Left colon (tissue), 2 donors: ENCODE measurements at places on chromosomes 3 and 15. TPM values are rescaled to one million over a fixed set of nuclear protein-coding genes. Genes with fewer than 3 reads are reported as not detected.
A peak's percentile ranks its signal among the peaks of the same experiment; 100 is the strongest.

DNA sequence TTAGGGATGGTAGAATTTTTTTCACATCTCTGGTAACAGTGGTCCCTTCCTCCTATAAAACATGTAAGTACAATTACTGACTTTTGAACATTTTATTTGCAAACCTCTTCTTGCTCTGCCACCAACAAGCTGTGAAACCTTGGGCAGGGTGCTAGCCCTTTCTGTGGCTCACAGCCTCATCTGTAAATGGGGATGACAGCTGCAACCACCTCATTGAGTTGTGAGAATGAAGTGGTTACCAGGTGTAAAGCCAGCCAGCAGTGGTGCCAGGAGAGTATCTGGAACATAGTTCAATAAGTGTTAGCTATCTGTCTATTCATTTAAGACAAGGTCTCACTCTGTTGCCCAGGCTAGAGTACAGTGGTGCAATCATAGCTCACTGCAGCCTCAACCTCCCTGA, 278.1 kb downstream of the ERC2 start:
- no peak for DNase-seq

- no peak for DNase-seq
These were observed 92.7 kb downstream of the ASB7 start for GRCh38 chr15:100695048-100695447.

DNA sequence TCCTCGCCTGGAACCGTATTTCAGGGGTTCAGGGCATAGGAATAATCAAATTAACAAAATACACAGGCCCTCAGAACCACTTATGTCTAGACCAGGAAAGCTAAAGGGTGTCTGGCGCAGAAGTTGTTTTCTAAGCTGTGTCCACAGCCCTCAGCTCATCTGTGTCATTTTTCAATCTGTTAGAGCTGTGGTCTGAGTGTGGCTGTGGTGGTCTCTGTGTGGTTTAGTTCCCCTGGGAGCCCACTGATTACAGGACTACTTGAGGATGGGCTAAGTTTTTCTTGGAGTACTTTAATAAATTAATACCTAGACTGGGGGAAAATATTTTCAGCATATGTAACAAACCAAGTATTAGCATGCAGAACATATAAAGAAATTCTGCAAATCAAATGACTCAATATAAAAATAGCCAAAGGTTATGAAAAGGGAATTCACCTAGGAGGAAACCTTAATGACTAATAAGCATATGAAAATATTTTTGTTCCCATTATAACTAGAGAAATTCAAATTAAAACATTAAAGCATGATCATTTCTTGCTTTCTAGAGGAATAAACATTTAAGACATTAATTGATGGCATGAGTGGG, 186.3 kb downstream of the SATB1 start:
- DNase-seq, result no peak

PCNP gene
- 99.6 TPM for total RNA-seq

GRCh38 chr15:92772061-92772460, 116.5 kb upstream of the FAM174B start:
- no peak for DNase-seq

DNA sequence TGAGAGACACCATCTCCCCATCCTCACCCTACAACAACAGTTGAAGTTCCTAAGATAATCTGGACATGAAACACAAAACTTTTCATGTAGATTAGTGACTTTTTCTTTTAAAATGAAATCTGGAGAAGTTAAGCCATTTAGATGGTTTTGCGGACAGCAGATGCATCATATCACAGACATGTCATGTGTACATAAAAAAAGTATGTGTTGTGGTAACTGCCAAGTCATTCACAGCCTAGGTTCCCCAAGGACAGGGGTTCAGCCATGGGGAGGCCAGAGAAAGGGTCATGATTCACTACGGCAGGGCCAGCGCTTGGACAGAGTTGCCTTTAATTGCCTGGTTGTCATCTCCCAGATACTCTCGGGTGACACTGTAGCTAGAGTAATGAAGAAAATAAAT, 163.2 kb downstream of the PDZRN3 start:
- DNase-seq, result no peak

CHRM5 gene
- total RNA-seq, result not detected

GRCh38 chr15:62348623-62349022, 183.5 kb upstream of the C2CD4B start:
- no peak for DNase-seq

GRCh38 chr3:30768703-30769550, 125.5 kb downstream of the GADL1 start:
- DNase-seq, result peak; percentile 48

DNA sequence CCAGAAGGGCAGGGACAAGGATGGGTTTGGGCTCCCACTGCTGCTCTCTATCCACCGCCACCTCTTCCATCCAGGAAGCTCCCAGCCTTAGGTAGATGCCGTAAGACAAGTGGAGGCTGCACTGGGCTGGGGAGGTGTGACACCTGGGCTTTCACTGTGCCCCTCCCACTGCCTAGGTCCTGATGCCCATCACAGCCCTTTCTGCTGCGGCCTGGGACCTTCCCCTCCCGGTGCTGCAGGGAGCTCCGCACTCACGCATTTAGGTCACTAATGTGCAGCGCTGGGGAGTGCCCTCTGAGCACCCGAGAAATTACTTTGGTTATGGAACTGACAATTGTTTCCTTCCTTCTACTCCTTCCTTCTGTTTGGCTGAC, 850 bp downstream of the LTF start:
- DNase-seq, result no peak

SAMD7 gene
- total RNA-seq, result not detected

DNA sequence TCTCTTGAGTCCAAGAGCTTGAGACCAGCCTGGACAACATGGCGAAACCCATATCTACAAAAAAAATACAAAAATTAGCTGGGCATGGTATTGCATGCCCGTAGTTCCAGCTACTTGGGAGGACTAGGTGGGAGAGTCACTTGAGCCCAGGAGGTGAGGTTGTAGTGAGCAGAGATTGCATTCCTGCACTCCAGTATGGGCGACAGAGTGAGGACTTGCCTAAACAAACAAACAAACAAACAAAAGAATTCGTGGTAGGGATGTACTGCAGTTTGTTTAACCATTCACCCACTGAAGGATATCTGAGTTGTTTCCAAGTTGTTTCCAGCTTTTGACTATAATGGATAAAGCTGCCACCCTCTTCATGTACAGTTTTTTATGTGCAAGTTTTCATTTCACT, 7.5 kb upstream of the NMD3 start:
- no peak for DNase-seq

TIMP4 gene
- total RNA-seq, result 3.8 TPM

DNA sequence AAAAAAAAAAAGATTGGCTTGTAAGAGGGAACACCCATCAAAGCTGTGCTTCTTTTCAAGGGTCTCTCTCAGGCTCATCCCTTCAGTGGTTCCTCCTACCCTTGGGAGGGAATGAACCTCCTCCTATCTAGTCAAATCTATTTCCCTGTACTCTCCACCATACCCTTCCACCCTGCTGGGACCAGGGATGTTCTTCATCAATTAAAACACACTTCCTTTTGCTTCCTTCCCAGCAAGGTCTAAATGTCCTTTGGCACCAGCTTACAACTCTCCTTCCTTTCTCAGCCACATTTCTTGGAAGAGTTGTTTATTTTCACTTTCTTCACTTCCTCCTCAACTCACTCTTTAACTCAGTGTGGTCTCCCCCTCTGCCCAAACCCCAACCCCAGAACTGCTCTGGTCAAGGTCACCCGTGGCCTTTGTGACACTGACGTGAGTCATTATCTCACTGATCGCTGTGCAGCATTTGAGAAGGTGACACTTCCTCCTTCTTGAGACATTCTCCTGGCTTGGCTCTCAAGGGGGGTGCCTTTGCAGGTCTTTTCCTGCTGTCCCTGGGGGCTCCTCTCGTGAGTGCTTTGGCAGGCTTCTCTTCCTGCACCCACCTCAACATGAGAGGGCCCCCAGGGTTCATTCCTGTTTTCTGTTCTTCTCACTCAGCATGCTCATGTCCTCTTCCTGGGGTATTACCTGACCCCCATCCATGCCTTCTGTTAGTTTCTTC, 210.5 kb upstream of the TLE3 start:
- no peak for DNase-seq

- no peak for DNase-seq
These were observed 220.0 kb downstream of the SV2B start for GRCh38 chr15:91320101-91320500.

STAC gene
- total RNA-seq, result 0.24 TPM

- no peak for DNase-seq
These were observed 13.6 kb downstream of the PDZRN3 start for GRCh38 chr3:73611176-73611575.

DNA sequence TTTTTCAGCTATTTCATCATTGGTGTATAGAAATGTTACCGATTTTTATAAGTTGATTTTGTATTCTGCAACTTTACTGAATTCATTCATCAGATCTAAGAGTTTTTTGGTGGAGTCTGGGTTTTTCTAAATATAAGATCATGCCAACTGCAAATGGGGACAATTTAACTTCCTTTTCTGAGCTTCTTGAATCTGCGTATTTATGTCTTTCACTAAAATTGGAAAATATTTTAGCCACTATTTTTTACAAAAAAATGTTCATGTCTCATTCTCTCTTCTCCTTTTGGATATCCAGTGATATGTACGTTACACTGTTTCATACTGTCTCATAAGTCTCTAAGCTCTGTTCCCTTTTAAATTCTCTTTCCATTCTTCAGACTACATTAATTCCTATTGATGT, 123.8 kb downstream of the ISL2 start:
- no peak for DNase-seq

CLDN18 gene
- not detected for total RNA-seq
